Skin of body (tissue), 3 donors: ENCODE measurements at places on chromosomes 3 and 15. TPM values are rescaled to one million over a fixed set of nuclear protein-coding genes. Genes with fewer than 3 reads are reported as not detected.

Gene TIGIT
- 0.59 TPM for total RNA-seq

Gene EPHA6
- 2.2 TPM for total RNA-seq

Gene KBTBD13
- 0.30 TPM for total RNA-seq

Gene DUT
- 50.4 TPM for total RNA-seq
